H54 (cell line): ENCODE measurements at places on chromosomes 16 and 17.
A peak's percentile ranks its signal among the peaks of the same experiment; 100 is the strongest.

GRCh38 chr17:38676706-38677504, 2.1 kb upstream of the EPOP start:
- DNase-seq, result peak; percentile 89

DNA sequence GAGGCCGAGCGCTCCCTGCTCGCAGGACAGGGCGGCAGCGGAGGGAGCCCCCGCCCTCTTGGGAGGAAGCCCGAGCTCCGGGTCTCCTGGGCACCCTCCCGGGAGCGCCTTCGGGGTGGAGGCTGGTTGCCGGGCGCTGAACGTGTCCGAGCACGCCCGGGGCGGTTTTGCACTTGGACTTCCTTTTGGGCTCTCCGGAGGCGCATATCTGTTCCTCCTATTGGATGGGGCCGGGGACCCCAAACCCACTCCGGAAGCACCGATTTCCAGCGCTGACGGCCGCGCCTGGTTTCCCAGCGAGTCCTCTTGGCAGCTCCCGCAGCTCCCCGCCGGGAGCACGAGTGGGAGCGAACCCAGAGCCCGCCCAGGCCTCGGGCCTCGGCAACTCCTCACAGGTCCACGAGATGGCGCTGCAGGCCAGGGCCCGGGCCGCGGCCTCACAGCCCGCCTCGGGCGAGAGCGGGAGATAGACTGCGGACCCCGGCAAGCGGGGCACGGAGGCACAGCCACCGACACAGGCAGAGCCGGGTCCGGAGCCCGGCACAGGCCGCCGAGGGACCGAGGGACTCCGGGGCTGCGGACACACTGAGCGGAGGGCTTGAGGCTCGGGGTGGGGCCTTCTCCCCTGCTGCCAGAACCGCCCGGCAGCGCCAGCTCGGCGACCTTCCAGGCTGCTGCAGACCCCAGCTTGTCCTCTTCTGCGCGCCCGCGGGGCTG, 12.7 kb downstream of the TBX2 start:
- DNase-seq, result peak; percentile 97

GRCh38 chr17:45366049-45366448, 49.2 kb upstream of the MAP3K14 start:
- no peak for DNase-seq

GRCh38 chr16:7534749-7535148, 202.1 kb downstream of the RBFOX1 start:
- DNase-seq, result no peak

DNA sequence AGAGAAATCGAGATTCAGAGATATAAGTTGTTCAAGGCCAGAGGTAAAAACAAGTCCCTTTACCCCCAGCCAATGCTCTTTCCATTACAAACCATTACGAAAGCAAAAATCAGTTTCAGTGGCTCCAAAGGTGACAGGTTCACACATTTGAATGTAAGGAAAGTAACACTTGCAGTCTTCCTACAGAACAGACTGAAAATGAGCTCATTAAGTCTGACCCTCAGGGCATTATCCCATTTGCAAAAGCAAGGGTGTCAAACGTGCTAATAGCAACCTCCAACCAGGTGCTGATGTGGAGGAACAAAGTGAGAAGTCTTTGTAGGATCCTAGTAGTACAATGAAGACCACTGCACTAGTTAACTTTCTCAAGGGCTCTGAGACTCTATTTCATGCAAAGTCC, 65.2 kb downstream of the XPO6 start:
- no peak for DNase-seq

DNA sequence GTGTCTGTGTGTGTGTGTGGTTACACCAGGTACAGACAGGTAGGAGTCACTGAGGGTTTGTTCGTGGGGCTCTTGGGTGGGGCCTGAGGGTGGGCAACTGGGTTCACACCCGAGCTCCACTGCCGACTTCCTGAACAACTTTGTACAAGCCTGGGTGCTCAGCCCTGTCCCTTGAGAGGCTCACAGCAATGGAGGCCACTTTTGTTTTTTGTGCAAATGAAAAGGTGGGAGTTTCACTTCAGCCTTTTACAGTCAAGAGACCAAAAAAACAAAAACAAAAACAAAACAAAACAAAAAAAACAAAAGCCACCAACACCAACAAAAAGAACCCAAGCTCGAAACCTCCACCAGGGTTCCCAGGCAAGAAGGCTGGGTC, 2.4 kb downstream of the RHBDF2 start:
- no peak for DNase-seq

- peak; percentile 50 for DNase-seq
These were observed 1.8 kb downstream of the SLC12A4 start for GRCh38 chr16:67966549-67967182.

GRCh38 chr16:27359051-27359450, 42.9 kb upstream of the IL21R start:
- no peak for DNase-seq

DNA sequence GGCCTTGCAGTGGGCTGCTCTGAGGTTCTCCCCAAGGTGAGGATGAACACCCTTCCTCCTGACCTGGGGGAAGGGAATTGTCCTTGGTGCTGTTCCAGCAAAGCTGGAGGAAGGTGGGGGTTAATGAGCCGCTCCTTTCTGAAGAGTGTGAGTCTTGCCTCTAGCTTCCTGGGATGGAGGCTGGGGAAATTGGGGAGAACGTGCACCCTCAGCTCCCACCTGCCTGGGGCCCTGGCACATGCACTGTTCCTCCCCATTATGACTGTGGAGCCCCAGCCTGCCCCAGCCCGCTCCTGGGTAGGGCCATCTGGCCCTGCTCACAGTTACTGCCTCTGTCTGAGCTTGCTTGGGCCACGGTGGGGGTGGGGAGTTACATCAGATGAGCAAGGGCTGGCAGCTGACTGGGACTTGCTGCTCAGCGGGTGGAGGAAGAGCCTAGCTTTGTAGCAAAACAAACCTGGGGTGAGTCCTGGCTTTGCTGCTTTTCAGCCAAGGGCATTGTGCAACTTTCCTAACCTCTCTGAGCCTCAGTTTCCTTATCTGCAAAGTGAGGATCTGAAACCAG, 11.1 kb downstream of the TNS4 start:
- no peak for DNase-seq

GRCh38 chr16:11224894-11225676, 30.9 kb downstream of the SOCS1 start:
- DNase-seq, result no peak

DNA sequence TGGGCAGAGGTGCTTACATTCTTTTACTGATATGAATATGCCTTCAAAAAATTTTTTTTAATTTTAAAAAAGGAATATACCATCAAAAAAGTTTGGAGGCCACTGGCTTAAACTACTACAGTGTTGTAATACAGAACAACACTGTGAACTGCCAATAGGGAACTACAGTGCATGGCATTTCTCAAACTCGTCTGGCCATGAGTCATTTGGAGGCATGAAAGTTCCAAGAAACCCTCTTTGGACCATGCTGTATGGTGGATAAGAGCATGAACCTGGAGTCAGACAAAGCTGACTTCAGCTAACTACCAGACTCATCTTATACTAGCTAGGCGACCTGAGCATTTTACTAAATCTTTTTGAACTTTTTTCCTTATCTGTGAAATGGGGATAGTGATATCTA, 9.2 kb upstream of the NF1 start:
- no peak for DNase-seq

- no peak for DNase-seq
These were observed 18.1 kb upstream of the MAF start for GRCh38 chr16:79618692-79619050.

- DNase-seq, result no peak
These were observed 11.8 kb upstream of the WSB1 start for GRCh38 chr17:27282054-27282551.

DNA sequence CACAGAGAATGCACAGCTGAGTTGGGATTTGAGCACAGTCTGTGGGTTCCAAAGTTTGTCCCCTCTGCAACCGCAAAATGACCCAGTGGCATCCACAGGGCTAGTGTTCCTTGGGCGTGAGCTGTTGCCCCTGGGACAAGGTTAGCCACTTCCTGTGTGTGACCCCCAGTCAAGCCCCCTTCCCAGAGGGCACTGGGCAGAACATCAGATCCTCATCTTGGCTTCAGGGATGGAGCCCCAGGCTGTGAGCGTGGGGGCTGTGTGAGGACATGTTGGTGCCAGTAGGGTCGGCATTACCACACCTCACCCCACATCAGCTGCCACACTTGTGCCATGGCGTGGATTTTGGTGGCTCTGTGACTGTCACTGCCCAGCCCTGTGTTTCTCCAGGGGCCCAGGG, 55.3 kb downstream of the USP22 start:
- no peak for DNase-seq
